ENCODE measurements at places on chromosomes 13 and 19.

DNA sequence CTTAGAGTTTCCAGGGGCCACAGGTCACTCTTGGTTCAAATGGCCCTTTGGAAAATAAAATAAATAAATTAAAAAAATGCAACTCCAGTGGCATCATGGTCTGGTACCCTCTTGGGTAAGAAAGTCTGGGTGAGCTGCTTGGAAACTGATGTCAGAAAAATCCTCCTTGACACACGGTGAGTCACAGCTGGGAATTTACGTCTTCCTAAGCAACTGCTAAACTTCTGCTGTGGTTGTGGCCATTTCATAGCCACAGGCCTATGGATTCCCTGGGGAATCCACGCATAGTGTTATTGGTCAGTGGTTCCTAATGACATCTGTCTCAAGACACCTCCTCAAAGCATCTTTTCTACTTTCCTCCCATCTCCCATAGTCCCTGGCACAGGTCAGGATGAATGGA, 220.8 kb downstream of the COG6 start:
- no peak for DNase-seq

DNA sequence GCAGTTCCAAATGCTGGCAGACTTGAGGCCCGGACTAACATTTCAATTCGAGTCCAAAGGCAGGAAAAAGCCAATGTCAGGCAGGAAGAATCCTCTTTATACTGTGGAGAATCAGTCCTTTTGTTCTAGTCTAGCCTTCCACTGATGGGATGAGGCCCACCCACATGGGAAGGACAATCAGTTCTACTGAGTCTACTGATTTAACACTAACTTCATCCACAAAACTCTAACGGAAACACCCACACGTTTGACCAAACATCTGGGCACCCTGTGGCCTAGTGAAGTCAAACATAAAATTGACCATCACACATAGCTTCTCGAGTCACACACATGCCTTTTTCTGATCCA, 100.3 kb downstream of the UBL3 start:
- no peak for DNase-seq

DNA sequence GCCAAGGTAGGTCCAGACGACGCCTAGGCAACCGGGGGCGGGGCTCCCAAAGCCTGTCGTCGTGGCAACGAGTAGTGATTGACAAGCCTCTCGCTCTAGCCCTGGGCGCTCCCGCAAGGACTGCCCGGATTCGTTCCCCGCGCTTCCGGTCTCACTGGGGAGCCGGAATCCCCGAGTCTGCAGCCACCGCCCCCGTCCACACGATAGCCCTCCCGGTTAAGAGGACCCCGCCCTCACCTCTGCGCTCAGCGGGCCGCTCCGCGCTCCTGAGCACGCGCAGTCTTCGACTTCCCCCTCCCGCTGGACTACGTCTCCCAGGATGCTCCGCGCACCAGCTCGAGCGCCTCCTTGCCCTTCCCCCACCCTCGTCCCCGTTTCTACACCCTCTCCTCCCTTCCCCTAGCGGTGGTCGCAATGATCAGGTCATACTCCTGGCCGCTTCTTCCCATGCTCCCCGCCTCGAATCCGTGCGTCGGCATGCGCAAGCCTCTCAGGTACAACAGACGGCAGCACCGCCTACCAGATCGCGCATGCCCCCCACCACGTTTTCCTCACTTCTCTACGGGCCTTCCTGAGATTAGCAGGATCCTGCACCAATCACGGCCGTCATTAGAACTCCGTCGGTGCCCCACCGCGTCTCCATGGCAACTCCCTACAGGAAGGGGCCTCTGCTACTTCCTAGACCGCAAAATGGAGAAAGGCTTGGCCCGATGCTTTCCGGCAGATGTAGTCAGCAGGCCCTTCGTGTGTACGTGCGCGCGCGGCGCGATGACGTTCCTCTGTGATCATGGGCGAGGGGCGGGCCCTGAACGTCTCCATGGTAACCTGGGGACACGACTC, at the start of gene MZF1:
Gene MZF1 (minus strand): TSS at position 518 of the 840 bp plus-strand sequence. CDS start 1,946 bp downstream, outside the sequence.
- DNase-seq, result peak; percentile 100

GRCh38 chr13:97028441-97029299, 34.4 kb upstream of the OXGR1 start:
- DNase-seq, result peak; percentile 44

GRCh38 chr19:4064496-4065260, 2.0 kb downstream of the ZBTB7A start:
- DNase-seq, result peak; percentile 86

DNA sequence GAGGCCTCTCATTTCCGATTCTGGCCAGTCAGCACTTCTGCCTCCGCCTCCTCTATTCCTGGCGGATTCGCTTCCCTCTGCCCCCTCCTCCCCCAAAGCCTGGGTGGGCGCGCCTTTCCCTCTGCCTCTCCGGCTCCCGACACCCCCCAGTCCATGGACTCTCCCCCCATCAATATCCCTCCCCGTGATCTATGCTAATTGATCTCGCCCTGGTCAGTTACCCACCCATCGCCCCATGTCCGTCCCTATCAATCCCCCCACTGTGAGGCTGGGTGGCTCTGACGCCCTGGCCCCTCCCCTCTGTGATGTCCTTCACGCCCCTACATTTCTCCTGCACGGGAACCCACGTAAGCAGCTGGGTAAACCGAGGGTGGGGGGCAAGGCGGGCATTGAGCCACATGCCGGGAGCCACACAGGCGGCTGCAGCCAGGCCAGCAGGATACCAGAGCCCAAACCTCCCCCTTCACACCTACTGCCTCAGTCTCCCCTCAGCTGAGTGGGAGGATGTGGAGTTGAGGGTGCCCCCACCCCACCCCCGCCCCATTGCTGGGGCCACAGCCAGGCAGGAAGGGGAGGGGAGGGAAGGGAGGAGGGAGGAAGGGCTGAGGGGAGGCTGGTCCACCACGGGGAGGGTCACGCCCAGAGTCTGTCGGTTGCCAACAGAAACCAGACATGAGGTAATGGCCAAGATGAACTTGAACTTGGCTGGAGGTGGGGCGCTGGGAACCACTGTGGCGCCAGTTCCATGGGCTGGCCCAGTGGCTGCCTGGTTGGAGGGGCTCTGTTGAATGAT, 21.0 kb downstream of the SMIM24 start:
- no peak for DNase-seq
